ENCODE measurements at places on chromosomes 5 and 9. TPM values are rescaled to one million over a fixed set of nuclear protein-coding genes. Genes with fewer than 3 reads are reported as not detected.

Gene SLC25A2
- total RNA-seq = not detected

Gene APBA1
- 0.11 TPM for total RNA-seq

Gene FST
- 7.1 TPM for total RNA-seq

Gene DIRAS2
- 0.01 TPM for total RNA-seq

Gene RLN2
- 0.34 TPM for total RNA-seq

Gene SPATA6L
- total RNA-seq = 2.4 TPM

Gene GALNT10
- total RNA-seq = 62.2 TPM

Gene C1QTNF2
- 0.15 TPM for total RNA-seq

All from A549 treated with CORT108297 at 1 μM for 4 hours (cell line).